ENCODE measurements at places on chromosomes 3 and 15.

DNA sequence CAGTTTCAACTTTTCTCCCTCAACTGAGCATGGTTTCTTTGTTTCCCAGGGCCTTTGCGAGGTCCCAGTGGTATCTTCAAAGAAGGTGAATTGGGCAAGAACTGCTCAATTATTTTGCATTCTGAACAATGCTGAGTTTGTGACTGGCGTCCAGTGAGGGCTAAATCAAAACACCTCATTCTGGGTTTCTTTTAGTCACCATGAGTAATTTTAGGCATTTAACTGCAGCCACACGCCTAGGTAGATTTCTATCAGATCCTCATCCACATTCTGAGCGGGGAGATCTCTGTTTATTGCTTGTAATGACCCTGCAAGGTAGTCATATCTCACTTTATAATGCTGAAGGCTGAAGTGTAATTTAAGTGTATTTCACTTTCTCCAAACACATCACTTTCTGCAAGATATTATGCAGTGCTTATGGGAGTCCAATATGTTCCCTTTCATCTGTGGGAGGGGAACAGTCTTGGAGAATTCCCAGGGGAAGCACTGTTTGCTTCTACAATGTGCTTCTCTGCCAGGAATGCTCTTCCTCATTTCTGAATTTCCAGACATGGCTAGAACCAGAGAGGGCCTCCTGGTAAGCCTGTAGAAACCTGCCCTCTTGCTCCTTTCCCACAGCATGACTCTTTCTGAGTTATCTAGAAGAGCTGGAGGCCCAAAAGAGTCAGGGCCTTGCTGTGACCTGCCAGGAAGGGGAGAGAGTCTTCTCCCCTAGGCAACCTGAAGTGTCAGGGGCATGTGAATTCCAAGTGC, 91.7 kb downstream of the FRMD4B start:
- no peak for DNase-seq

DNA sequence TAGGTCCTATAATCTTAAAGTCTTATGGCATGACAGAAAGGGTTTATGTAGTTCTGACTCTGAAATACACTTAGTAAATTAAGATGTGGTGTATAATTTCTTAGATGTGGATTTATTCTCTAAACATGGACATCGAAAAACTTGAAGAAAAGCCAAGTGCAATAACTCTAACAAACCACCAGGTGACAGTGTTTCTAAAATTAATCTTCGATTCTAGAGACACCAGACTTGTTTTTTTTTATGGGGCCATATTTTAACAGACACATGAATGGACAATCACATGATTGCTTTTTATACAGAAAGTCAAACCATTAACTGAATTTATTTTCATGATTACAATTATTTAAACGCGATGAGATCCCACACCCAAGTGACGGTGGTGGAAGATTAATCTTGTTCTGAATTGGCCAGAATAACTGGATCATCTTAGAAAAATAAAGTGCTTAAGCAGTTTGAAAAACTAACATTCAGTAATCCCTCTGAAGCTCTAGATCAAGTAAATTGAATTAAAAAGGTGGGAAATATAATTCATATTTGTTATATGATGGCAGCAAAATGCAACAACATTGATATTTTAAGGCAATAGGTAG, 305.1 kb downstream of the LSAMP start:
- no peak for DNase-seq

GRCh38 chr15:64883997-64884511, 27.6 kb upstream of the ANKDD1A start:
- peak; percentile 87 for DNase-seq

DNA sequence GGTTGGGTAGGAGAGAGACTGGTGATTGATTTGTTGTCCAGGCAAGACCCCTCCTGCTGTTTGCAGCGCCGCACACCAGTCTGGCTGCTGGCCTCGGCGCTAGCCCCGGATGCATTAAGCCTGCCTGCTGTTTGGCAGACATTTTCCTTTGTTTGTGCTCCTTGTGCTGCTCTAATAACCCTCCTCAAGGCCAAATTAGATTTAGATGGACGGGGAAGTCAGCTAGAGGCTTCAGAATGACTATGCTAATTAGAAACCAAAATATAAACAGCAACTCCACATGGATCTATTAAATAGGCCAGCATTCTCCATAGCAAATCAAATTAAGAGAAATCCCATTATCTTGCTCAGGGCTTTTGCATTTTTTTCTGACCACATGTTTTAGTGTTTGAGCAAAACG, 445.2 kb downstream of the SQOR start:
- no peak for DNase-seq

- no peak for DNase-seq
Observed at GRCh38 chr15:39195961-39196486, 384.9 kb upstream of the THBS1 start.

GRCh38 chr3:112413074-112413473, 80.1 kb downstream of the CD200 start:
- DNase-seq = no peak

DNA sequence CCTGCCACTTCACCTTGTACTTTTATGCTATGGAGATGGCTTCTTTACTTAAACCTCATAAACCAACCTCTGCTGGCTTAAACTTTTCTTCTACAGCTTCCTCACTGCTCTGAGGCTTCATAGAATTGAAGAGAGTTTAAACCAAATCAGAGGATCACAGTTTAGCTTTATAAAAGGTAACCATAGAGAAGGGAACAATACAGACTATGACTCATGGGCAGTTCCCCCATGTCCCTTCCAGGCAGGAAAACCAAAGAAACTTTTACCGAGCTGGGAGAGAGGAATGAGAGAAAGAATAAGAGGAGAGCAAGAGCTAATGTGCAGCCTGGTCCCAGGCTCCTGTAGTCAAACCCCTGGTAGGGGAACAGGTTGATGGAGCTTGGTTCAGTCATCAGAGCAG, 53.9 kb upstream of the NEDD4 start:
- DNase-seq = no peak

- no peak for DNase-seq
Observed at GRCh38 chr15:34773917-34774316, 19.1 kb upstream of the GJD2 start.

- no peak for DNase-seq
Observed at GRCh38 chr3:73868688-73869315, 244.1 kb upstream of the PDZRN3 start.

- no peak for DNase-seq
Observed at GRCh38 chr3:149152420-149152819, 23.0 kb downstream of the HPS3 start.

- DNase-seq = no peak
Observed at GRCh38 chr3:176814285-176814684, 383.0 kb downstream of the TBL1XR1 start.

DNA sequence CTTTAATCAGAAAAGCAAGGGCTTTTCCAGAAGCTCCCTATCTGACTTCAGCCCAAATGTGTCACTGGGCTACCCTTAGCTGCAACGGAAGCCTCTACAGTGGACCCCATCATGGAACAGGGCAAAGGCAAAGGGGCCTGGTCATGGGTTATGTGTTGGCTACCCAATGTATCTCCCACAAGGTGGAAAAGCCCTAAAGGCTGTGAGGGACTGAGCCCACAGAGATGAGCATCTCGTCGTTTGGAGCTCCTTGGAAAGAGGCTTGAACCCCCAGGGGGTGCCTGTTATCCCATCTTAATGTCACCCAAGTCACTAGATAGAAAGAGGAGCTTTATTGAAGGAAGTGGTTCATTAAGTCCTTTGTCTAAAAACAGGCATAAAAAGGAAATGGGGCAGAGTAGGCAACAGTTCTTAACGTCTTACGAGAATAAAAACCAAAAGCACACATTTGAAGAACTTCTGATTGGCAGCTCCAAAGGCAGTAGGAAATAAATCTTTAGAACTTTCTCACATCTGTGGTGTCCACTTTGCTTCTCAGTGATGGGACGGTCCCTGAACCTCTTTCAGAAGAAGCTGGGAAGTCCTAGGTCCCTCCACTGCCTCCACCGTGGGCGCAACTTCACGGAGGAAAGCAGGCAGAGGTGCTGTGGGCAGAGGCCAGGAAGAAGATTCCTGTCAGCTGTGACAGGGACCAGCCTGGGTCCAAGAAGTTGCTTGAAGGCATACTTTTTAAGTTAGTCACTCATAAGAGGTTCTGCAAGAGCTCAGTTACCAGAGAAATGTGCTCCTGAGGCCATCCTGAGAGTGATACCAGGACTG, 93.7 kb downstream of the MYLK start:
- DNase-seq = no peak

DNA sequence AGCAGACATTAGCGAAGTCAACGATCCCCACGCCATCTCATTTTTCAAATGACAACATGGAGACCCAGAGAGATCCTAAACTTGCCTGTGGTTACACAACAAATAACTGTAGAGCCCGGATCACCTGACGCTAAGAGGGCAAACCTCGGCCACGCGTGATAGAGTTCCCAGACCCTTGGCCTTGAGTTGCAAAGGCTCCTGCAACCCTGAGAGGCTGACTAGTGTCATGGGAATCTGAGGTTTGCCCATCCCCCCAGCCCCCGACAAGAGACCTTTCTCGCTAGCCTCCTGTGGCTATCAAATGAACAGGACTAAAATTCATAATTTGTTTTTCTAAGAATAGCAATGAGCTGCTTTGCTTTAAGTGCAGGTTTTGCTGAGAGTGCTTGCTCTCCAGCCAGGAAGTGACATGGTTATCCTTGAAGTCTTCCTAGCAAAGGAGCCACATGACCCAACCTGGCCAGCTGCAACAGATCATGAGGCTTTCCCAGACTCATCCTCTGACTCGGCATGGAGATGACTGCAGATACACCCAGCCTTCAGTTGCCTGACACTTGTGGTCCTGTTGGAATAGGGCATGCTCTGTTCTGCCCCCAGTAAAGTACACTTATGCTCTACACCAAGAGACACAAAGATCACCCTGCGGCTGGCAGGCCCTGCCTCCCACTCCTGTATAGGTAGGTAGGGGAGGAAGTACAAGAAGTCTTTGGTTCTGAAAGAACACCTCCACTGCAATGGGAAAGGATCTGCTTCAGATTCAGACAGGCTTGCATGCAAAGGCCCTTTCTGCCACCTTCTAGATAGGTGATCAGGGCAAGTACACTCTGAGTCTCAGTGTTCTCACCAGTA, 36.0 kb downstream of the MCF2L2 start:
- no peak for DNase-seq

DNA sequence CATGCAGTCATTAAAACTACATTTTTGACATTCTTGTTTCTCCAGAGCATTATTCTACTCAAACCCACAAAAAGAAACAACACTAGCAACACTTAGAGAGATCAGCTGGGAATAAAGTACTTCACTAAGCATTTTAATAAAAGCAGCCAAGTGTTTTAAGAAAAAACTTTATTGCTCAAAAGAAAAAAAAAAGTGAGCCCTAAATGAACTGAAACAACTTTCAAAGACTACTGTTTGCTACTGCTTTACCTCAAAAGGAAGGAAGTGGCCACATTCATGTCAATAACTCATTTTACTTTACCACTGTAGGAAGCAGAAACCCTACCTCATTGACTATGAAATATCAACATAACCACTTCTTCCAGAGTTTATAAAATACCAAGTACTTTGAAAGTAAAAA, 91.3 kb downstream of the UACA start:
- no peak for DNase-seq

DNA sequence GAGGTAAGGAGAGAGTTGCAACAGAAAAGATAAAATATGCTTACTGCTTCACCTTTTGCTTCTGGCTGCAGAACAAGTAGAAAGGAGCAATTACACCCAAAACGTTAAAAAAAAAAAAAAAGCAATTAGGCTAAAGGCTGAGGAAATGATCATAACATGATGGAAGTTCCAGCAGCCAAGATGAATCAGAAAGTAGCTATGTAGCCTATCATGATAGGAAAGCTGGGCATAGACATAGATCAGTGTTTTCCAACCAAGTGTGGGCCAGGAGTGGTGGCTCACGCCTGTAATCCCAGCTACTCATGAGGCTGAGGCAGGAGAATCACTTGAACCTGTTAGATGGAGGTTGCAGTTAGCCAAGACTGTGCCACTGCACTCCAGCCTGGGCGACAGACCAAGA, 52.6 kb downstream of the AGTR1 start:
- no peak for DNase-seq

DNA sequence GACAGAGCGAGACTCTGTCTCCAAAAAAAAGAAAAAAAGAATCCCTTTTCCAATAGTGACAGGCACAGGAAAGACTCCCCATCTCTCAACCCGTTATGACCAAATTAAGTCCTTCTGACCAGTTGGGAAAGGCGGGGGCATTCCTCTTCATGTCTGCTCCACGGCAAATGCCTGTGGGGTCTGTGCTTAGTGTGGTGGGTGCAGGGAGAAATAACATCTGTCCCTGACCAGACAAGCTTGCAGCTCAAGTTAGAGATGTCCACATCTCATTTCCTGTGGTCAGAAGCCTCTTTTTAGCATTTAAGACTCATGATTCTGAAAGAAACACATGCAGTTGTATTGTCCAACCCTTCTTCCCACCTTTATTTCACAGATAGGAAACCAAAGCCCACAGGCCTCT, 16.2 kb downstream of the PLA1A start:
- DNase-seq = no peak

DNA sequence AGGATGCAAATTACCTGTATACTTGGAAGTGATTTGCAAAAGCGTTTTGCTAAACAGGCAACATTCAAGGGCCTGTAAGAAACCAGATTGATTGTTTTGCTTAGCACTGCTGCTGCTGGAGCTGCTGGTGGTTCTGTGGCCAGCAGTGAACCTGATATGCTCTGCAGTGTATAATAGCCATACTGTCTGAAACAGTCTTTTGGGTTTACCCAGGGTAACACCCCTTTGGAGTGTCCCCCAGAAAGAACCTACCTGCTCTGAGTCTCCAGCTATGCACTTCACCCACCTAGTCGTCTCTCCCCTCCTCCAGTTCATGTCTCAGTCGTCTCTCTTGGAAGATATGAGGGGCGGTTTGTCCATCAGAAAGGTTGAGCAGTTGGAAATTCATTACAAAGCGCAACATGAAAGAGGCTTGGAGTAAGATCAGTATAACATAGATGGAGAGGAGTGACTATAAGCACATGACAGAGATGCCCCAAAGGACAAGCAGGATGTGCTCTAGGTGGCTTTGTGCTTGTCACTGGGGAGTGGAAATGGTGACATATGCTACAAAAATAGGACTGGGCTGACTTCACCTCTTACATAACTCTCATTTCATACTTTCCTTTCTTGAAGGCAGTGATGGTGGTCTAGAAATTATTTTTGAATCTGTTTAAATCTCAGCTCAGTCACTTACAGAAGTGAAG, 3.8 kb downstream of the MKRN2 start:
- DNase-seq = no peak

DNA sequence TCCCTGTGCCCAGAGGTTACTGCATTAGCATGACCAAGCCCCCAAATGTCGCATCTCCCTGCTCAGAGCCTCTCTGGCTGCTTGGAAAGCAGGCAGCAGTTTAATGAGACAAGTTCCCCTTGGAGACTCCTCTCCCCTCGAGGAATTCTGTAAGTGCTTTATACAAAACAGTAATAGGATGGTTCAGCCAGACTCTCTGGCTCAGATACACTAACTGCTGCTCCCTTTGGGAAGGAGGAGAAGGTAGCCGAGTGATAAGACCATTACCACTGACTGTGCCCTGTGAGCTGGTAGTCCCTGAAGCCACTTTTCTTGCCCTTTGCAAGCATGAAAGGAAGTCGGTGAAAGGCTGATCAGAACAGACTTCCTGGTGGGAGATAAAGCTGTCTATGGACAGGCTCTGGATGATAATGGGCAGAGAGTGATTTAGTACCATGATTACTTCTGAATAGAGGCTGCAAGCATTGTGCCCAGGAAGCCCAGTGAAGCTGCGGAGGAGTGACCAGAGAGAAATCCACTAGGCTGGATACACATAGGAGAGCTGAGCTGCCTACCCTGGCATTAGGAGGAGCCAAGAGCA, 100.8 kb downstream of the SEMA6D start:
- no peak for DNase-seq

GRCh38 chr3:188848947-188849346, 322.8 kb upstream of the TPRG1 start:
- no peak for DNase-seq

GRCh38 chr3:133928136-133928893, 32.6 kb upstream of the RAB6B start:
- DNase-seq = no peak

- DNase-seq = no peak
Observed at GRCh38 chr3:54176106-54176505, 53.8 kb downstream of the CACNA2D3 start.
